ENCODE measurements at places on chromosomes 5 and 9. TPM values are rescaled to one million over a fixed set of nuclear protein-coding genes. Genes with fewer than 3 reads are reported as not detected.

PCA3 gene
- 0.25 TPM for polyA plus RNA-seq

WHRN gene
- 2.6 TPM for polyA plus RNA-seq

TMEM141 gene
- polyA plus RNA-seq = 74.4 TPM

PRR16 gene
- 0.74 TPM for polyA plus RNA-seq

Measured in adipose tissue (tissue), 3 donors.